CD4-positive, CD25-positive, alpha-beta regulatory T cell (primary cell): ENCODE measurements at places on chromosomes 11 and 22. TPM values are rescaled to one million over a fixed set of nuclear protein-coding genes. Genes with fewer than 3 reads are reported as not detected.
A peak's percentile ranks its signal among the peaks of the same experiment; 100 is the strongest.

GRCh38 chr11:112499153-112499880, 238.7 kb upstream of the PLET1 start:
- DNase-seq, result no peak

DNA sequence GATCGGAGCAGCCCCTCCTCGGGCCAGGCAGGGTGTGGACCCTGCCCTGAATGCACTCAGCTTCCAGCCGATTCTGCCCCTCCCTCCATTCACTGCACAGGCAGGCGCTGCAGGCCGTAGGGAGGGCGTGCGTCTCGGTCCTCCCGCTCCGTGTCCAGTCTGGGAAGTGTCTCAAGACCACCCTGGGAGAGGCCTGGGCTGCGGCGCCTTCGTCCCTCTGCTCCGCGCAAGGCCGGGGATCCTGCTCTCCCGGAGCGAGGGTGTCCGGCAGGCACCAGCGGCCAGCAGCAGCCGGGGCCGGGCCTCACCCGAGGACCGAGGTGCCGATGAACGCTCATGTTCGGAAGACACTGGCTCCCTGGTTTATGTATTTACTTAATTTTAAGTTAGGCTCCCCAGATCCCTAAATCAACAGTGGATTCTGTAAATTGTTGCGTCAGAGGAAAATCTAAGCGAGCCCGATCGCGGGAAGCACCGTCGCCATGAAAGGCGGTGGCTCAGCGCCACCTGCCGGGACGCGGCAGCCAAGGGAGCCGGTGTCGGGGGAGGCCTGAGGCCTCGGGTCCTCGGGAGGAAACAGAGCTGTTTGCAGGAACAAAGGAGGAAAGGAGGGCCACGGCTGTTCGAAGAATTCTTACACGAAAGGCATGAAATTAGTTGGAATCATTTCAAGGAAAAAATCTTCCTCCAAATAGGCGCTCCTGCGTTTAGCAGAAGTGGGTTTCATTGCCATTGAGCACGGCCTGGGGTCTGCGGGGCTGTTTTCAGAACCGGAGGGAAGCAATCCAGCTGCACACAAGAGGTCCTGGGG, 195.3 kb downstream of the BRD1 start:
- no peak for DNase-seq

DNA sequence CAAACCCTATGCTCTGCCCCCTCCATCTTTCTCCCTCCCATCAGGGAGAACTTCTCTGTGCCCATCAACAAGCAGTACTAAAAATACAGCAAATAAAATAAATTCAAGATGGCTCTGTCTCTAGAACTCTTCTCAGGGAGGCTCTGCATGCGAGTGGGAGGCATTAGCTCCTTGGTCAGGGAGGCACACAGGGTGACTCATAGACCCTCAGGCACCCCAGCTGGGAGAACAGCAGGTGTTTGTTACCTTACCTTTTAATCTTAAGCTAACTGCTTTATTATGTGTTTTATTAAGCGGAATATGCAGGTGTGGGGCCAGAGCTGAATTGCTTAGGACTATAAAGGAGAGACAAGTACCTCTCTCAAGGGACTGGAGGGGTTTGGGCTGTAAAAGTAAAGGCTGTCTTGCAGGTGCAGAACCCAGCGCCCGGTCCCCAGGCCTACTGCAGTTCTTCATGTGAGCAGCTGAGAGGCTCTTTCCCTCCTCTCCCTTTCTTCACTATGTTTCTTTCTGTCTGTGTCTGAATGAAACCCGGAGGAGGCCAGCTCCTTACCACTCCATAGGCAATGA, 20.8 kb downstream of the CSNK2A3 start:
- no peak for DNase-seq

GRCh38 chr11:61918938-61919704, 1.8 kb upstream of the RAB3IL1 start:
- DNase-seq, result no peak

- DNase-seq, result no peak
These were observed 183.8 kb upstream of the NTM start for GRCh38 chr11:131186629-131187101.

DNA sequence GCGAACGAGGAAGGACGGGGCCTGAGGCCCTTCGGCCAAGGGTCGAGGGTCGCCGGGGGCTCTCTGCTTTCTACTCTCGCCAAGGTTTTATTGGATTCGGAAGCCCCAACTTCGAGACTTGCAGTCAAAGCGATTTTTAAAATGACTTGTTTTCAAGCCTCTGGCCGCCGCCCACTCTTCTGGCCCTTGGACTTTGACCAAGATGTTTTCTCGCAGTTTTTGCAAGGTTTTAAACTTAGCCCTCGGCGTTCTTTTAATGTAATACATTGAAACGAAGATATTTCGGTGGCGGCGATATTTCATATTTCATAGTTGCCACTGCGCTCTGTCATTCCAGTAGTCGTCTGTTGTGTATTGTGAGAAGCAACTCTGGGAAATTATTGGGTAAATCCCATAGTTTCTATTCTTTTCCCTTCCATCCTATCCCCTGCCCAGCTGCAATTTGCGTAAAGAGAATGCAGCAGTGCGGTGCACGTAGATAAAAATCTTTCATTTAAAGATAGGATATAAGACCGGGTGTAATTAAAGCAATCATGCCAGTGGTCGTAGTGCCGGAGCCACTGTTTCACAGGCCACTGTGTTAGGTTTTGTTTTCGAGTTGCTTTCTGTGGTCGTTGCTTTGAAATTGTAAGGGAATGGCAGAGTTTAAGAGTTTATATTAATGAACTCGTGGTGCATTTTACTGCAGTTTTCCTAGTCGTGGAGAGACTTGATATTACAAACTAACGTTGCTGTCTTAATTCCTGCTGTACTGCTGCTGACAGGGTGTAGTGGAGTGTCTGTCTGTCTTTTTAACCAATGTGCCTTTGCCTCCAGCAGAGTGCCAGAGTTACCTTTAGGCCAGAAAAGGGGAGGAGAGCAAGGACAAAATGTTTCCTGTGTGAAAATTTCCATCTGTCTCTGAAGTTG, 702 bp downstream of the BIRC2 start:
- peak; percentile 7 for DNase-seq

GRCh38 chr11:116777056-116777455, 4.3 kb upstream of the BUD13 start:
- DNase-seq, result no peak

DNA sequence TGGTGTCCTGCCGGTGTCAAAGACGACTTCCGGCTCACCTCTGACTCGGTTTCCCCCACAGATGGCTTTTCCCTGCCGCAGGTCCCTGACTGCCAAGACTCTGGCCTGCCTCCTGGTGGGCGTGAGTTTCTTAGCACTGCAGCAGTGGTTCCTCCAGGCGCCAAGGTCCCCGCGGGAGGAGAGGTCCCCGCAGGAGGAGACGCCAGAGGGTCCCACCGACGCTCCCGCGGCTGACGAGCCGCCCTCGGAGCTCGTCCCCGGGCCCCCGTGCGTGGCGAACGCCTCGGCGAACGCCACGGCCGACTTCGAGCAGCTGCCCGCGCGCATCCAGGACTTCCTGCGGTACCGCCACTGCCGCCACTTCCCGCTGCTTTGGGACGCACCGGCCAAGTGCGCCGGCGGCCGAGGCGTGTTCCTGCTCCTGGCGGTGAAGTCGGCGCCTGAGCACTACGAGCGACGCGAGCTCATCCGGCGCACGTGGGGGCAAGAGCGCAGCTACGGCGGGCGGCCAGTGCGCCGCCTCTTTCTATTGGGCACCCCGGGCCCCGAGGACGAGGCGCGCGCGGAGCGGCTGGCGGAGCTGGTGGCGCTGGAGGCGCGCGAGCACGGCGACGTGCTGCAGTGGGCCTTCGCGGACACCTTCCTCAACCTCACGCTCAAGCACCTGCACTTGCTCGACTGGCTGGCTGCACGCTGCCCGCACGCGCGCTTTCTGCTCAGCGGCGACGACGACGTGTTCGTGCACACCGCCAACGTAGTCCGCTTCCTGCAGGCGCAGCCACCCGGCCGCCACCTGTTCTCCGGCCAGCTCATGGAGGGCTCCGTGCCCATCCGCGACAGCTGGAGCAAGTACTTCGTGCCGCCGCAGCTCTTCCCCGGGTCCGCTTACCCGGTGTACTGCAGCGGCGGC, 5.5 kb downstream of the B3GNT6 start:
- no peak for DNase-seq

DNA sequence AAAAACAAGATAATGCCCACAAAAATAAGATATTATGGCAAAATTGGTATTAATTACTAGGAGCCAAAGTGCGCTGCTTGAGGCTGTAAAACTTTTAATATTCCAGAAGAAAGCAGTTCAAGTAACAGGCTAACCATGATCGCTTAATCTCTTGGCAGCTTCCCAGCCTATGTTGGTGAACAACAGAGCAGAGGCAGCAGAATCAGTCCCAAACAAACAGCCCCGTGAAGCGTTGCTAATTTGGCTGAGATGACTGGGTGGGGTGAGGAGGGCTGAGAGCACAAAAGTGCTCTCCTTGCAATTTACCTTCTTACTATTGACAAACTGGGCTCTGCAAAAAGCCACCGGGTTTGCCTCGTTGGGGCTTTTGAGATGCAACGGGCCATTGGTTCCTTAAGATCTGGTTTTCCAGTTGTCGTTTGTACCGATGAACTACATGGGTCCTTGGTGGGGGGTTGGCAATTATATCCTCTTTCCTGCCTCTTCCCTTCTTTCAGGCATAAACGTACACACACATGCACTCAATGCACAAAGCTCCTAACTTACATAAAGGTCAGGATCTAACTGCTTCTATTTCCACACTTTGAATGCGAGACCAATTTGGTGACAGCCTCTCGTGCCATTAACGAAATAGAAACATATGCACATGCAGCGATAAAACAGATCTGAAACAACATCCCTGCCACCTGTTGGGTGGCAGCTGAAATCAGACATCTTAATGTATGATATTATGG, 407.6 kb upstream of the CADM1 start:
- DNase-seq, result no peak

DNA sequence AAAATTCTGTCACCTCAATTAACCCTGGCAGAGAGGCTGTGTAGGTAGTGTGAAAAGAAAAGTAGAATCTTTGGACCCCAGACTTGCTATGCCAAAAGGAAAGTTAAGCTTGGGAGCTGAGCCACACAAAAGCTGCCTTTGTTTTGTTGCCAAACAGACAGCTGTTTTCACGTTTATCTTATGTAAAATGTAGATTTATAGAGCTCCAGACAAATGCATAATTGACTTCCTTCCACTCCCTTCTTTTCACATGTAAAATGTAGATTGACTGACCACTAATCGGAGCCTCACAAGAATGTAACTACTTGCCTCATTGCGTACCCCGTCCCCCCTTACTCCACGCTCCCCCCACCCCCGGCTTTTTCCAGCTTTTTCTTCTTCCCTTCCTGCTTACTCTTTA, 2302.2 kb upstream of the RAG2 start:
- no peak for DNase-seq

GRCh38 chr11:111833524-111833923, 37.9 kb downstream of the ALG9 start:
- DNase-seq, result no peak

DNA sequence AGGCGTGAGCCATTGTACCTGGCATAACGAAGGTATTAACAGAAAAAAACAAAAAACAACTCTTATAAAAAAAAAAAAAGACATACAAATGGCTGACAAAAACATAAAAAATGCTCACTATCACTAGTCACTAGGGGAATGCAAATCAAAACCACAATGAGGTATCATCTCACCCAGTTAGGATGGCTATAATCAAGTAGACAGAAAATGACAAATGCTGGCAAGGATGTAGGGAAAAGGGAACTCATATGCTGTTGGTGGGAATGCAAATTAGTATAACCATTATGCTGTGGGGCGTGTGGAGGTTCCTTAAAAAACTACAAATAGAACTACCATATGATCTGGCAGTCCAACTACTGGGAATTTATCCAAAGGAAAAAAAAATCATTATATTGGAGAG, 17.0 kb downstream of the THY1 start:
- DNase-seq, result no peak

RAB39A gene
- total RNA-seq, result not detected

PLAAT5 gene
- 1.8 TPM for total RNA-seq

VWCE gene
- 0.94 TPM for total RNA-seq

DGCR6 gene
- total RNA-seq, result 6.5 TPM

CREB3L1 gene
- total RNA-seq, result not detected
